ENCODE measurements at places on chromosomes 4 and X.

GRCh38 chr4:40547789-40548132 lies 81.9 kb downstream of the RBM47 start:
- no peak for DNase-seq

GRCh38 chr4:28868841-28869240 lies 1851.3 kb upstream of the PCDH7 start:
- DNase-seq, result no peak

DNA sequence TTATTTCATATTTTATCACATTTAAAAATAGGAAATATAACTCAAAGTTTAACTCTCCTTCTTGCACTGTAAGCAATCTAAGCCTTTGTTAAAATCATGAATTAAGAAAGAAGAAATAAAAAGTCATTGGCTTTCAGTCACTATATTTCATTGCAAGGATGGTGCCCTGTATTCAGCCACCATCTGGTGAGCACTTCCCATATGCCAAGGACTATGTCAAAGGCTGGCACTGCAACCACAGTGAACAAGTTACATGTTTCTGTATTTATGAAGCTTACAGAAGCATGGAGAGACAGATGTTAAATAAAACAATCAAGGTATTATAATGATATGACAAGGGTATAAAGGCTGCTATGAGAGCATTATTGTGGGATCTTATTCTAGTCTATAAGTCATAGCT lies 68.6 kb downstream of the PRKG2 start:
- no peak for DNase-seq

DNA sequence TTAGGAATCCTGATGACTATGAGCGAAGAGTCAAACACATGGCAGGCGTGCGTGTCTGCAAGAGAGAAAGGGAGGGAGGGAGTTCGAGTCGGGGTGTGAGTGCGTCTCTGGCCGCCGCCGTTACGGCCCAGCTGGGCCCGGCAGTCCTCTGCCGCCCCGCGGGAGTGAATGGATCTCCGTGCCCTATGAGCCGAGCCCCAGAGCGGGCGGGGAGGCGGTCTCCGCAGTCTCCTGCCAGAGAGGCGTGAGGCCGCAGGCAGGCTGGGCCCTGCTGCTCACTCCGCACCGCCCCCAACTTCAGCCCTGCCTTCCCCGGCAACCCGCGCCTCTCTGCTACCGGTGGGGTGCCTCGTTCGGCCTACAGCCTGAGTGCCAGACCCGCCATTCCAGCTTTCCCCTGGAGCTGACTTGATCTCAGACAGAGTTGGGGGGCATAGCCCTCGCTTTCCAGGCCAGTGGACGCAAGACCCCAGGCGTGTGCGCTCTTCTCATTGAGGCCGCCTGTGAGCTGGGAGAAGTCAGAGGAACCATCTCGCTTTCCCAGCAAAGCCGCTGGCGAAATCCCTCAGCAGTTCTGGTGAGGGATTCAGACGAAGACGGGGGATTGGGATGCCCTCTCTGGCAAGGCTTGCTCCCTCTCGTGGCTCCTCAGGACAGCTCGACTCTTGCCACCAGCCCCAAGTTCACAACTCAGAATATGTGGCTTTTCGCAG lies 1.4 kb downstream of the SLC16A2 start:
- DNase-seq, result no peak

DNA sequence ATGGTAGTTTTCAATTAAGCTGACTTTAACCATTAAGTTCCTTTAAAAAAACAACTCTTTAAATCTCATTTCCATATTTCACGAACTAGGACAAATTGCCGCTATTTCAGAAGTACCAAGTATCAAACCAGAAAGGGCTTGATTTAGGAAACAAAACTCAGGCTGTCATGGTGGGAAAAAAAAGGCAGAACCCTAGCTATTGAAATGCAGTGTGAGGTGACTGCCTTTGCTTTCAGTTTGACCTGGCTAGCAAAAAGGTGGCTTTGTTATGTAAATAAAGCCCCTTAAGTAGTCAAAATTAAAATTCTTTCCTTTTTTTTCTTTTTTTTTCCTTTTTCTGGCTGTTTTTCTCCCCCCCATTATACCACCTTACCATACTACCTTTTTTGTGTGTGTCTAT lies 40.6 kb upstream of the CYP2U1 start:
- DNase-seq, result no peak

- DNase-seq, result peak; percentile 73
Measured at GRCh38 chr4:111937368-111937767, 207.9 kb upstream of the FAM241A start.

DNA sequence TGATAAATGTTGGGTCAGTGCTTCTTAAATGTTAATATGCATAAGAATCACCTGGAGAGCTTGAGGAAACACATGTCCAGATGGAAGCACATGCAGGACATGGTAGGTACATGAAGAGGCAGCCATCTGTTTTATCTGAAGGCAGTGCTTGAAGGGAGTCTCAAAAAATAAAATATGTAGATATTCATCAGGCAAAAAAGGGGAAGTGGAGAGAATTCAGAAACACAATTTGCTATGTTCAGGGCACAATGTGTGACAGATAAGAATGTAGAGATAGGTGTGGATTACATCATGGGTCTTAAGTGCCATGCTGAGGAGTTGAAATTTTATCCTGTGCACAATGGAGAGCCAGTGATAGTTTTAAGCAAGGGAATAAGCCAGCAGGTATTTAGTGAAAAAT lies 59.6 kb upstream of the CASK start:
- no peak for DNase-seq

- DNase-seq, result no peak
Measured at GRCh38 chr4:78863991-78864390, 75.2 kb downstream of the PAQR3 start.

DNA sequence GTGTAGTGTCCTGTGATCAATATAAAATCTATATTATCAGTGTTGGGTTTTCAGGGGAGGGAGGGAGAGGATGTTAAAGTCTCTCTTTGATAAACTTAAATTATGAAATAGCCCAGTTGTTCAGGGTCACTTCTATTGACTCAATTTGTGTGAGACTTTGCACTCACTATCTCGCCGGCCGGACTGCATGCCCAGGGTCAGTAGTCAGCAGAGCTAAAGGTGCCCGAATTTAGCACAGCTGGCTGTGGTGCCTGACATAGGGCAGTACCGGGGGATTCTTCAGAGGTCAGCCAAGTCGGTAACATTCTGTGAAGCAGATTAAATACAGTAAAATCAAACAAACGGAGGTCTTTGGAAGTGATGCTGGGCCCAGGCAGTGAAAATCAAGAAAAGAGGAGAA lies 19.2 kb downstream of the GABRQ start:
- DNase-seq, result no peak

All from NCI-H1417 treated with DMSO at 0.1 percent for 48 hours (cell line).